ENCODE measurements at places on chromosomes 7 and 10.

- peak; percentile 81 for DNase-seq
Observed at GRCh38 chr7:150784954-150785353, 15.2 kb downstream of the TMEM176B start.

GRCh38 chr7:79702116-79702515 lies 248.6 kb upstream of the MAGI2 start:
- no peak for DNase-seq

DNA sequence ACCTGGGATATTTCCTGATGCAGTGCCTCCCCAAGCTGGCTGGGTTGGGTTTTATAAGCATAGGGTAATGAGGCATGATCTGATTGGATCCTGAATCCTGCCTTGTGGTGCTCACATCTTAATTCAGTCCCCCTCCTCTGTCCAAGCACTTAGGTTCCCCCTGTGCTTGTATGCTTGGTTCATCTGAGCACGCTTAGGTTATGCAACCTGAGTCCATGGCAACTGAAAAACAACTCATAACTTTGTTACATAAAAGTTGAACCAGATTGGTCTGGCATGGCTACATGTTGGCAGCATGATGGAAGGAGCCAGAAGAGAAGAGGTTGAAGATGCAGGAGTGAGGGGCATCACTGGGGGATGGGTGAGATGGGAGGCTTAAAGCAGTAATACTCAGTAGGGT lies 57.3 kb upstream of the OSBPL3 start:
- no peak for DNase-seq

GRCh38 chr10:87531908-87532622 lies 27.4 kb downstream of the MINPP1 start:
- DNase-seq = no peak

DNA sequence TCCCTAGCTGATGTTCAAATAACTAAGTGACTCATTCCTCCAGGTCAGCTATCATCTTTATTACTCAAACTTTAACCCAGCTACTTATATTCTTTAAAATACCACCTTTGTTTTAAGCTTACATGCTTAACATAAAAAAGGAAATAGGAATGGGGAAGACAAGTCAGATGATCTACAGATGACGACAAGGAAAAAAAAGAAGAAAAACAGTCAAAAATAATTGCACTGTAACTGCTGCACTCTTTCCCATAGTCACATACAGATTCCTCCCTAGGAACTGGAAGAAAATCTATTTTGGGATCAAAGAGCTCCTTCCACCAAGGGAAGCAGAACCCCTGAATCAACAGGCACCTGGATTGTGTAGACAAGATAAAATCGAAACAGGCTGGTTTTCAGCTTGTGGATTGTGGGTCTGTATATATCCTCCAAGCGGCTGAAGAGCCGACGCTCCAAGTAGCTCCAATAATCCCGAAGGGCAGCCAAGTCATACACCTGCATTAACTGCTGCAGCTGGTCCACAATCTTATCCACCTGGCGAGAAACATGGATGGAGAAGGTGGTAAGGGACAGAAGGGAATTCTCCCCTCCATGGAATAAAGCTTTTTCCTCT lies 2.0 kb downstream of the WDR91 start:
- no peak for DNase-seq

DNA sequence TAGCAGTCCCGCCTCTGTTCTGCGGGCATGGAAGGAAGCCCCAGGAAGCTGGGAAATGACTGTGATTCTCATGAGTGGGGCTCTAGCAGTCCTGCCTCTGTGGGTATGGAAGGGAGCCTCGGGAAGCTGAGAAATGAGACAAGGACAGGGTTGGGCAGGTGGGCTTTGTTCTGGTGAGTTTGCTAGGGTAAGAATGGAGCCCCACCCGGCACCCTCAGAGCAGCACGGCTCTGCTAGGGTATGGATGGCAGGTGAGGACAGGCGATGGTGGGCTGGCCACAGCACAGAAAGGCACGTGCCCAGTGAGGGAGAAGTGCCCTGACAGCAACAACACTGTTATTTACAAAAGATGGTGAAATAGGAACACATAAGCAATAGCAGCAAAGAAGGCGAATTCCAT lies 39.6 kb downstream of the SVIL start:
- no peak for DNase-seq

DNA sequence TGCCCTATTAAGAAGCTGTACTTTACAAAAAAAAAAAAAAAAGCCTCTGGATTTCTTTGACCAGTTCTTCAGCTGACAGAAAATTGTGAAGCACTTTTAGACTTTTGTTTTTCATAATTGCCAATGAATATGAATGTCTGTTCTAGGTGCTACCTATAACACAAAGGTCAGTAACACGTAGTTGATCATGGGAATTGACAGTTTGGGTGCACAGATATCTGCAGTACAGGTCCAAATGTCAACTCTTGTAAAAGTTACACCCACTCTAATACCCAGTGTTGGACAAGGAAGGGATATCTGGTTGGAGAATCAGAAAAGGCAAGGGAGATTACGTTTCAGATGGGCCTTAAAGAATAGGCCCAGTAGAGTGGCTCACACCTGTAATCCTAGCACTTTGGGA lies 1.8 kb downstream of the REEP3 start:
- DNase-seq = no peak

Measured in left colon (tissue), 2 donors.